ENCODE measurements at places on chromosomes 1 and 21. TPM values are rescaled to one million over a fixed set of nuclear protein-coding genes. Genes with fewer than 3 reads are reported as not detected.

The FCRL1 gene
- not detected for total RNA-seq

The RGS4 gene
- total RNA-seq, result not detected

The TFF3 gene
- not detected for total RNA-seq

The NBPF6 gene
- not detected for total RNA-seq

The HSD3B2 gene
- total RNA-seq, result not detected

The ARTN gene
- 0.10 TPM for total RNA-seq

The TTC34 gene
- 0.04 TPM for total RNA-seq

The SDC3 gene
- total RNA-seq, result 8.2 TPM

The CATSPERE gene
- 0.02 TPM for total RNA-seq

The NUP210L gene
- 0.06 TPM for total RNA-seq

The MCOLN2 gene
- 2.1 TPM for total RNA-seq

The C1orf141 gene
- not detected for total RNA-seq

The GUCA2B gene
- total RNA-seq, result not detected

The LAMB3 gene
- 19.4 TPM for total RNA-seq

The GLIS1 gene
- 0.09 TPM for total RNA-seq

The LAMC1 gene
- 142 TPM for total RNA-seq

The TFAP2E gene
- total RNA-seq, result 0.54 TPM

The KPNA6 gene
- 18.2 TPM for total RNA-seq

The KRTAP19-3 gene
- not detected for total RNA-seq

The FAM177B gene
- not detected for total RNA-seq

The GCSAML gene
- total RNA-seq, result not detected

The CD101 gene
- 0.14 TPM for total RNA-seq

The CYP4X1 gene
- total RNA-seq, result 0.05 TPM

The NID1 gene
- 7.5 TPM for total RNA-seq

The TARDBP gene
- 188 TPM for total RNA-seq

The ADAM30 gene
- not detected for total RNA-seq

The KIF26B gene
- total RNA-seq, result 0.09 TPM

The OR6Y1 gene
- not detected for total RNA-seq

The OR6K6 gene
- not detected for total RNA-seq

The CD244 gene
- total RNA-seq, result not detected

The NUDT4B gene
- 0.58 TPM for total RNA-seq

The SPRR2D gene
- total RNA-seq, result not detected

The ERRFI1 gene
- total RNA-seq, result 239 TPM

The ELOVL1 gene
- total RNA-seq, result 151 TPM

The CD1B gene
- not detected for total RNA-seq

The BCL2L15 gene
- total RNA-seq, result 0.35 TPM

The FCER1G gene
- 0.23 TPM for total RNA-seq
